ENCODE measurements at places on chromosomes 13 and 19. TPM values are rescaled to one million over a fixed set of nuclear protein-coding genes. Genes with fewer than 3 reads are reported as not detected.

Gene SERP2
- 11.2 TPM for total RNA-seq

Gene CDX2
- total RNA-seq = not detected

Gene PRTN3
- not detected for total RNA-seq

Gene NCR1
- total RNA-seq = not detected

Gene LIG1
- total RNA-seq = 42.1 TPM

Gene OVOL3
- total RNA-seq = not detected

Gene ZNF486
- 7.1 TPM for total RNA-seq

Gene LGALS14
- not detected for total RNA-seq

Gene RUBCNL
- total RNA-seq = not detected

Gene ITGBL1
- 76.6 TPM for total RNA-seq

Gene RPS28
- 489 TPM for total RNA-seq

Gene ZNF835
- total RNA-seq = not detected

Gene TNFRSF19
- 94.1 TPM for total RNA-seq

Gene ZNF562
- 7.2 TPM for total RNA-seq

Gene ZNF229
- total RNA-seq = 3.2 TPM

Gene OR7D2
- not detected for total RNA-seq

Gene SIGLECL1
- total RNA-seq = not detected

Gene STK24
- total RNA-seq = 91.1 TPM

Data from myometrial cell (primary cell).